Left forelimb (tissue), 1 donor: ENCODE measurements at places on chromosomes 3 and 15.

DNA sequence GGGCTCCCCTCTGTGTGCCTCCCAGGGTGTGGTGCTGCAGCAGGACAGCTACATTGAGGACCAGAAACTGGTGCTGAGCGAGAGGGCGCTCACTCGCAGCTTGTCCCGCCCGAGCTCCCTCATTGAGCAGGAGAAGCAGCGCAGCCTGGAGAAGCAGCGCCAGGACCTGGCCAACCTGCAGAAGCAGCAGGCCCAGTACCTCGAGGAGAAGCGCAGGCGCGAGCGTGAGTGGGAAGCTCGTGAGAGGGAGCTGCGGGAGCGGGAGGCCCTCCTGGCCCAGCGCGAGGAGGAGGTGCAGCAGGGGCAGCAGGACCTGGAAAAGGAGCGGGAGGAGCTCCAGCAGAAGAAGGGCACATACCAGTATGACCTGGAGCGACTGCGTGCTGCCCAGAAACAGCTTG is 53.7 kb downstream of the KLHL25 start:
- no peak for DNase-seq

GRCh38 chr3:72042397-72043203 is 257.7 kb upstream of the PROK2 start:
- no peak for DNase-seq

- DNase-seq, result no peak
Measured at GRCh38 chr15:94041746-94042145, 189.6 kb upstream of the MCTP2 start.

- no peak for DNase-seq
Measured at GRCh38 chr3:31106204-31106603, 211.7 kb upstream of the GADL1 start.

GRCh38 chr3:194092881-194093301 is 43.1 kb upstream of the HES1 start:
- DNase-seq, result no peak

DNA sequence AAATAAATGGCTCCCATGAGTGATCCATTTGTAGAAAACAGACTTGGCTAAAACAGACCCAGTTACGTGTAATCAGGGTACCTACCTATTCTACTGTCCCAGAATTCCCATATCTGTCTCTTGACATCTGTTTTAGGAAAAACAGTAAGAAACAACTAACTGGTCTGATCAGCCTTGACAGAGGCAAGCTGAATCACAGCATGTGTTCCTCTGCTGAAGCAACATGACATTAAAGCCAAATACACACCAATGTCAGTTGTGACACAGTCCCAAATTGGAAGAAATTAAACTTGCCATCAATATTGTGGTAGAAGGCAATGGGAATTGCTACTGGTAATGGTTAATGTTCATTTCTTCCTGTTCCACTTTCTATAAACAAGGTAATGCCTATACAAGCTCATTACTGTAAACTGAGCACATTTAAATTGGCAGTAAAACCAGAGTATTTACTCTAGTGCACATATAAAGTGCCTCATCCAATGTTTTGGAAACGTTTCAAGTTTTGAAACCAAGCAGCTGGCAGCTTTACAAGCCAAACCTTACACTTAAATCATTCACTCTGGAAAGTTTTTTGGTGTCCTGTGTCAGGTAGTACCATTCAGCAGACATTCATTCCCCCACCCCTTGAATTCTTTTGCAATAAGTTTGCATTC is 27.0 kb downstream of the ALDH1A2 start:
- no peak for DNase-seq

DNA sequence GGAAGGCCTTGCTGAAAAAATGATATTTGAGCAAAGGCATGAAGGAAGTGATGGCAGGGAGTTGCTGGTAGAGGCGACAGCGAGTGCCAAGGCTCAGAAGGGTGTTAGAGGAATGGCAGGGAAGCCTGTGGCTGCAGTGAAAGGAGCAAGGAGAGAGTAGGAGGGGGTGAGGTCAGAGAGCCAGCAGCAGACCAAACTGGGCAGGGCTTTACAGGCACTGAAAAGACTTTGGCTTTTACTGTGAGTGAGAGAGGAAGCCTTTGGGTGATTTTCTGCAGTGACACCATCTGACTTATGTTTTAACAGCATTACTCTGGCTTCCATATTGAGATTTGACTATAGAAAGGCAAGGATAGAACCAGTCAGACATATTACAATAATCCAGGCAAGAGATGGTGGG is 11.4 kb downstream of the TICRR start:
- DNase-seq, result no peak

DNA sequence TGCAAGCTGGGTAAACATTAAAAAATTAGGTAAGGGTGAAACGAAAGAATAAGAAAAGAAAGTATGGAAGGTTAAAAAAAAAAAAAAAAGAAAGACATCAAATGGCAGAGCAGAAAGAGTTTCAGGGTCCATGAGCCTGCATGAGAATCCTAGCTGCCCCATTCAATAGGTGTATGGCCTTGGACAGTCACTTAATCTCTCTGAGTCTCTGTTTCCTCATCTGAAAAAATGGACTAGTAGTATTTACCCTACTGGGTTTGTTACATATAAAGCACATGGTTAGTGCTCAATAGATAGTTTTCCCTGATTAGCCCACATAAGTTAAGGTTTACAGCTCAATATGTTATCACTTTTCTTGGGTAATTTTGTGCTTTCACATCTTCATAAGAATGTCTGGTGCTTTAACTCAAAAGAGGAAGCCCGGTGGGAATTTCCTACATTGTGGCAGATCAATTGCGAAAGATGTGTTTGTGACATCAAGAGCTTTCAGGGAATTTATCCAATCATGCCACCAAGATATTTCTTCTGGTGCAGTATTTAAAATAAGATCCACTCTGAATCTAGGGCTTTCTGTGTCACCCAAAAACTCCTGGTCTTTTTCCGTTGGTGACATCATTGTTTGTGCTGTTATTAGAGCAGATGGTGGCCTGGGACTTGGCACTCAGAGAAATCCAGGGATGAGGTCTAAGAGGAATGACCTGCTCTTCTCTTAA is 57.2 kb upstream of the UBE2E1 start:
- DNase-seq, result no peak

- DNase-seq, result no peak
Measured at GRCh38 chr15:88617790-88618189, 3.4 kb upstream of the AEN start.

GRCh38 chr3:14461748-14462324 is 59.4 kb downstream of the SLC6A6 start:
- no peak for DNase-seq

DNA sequence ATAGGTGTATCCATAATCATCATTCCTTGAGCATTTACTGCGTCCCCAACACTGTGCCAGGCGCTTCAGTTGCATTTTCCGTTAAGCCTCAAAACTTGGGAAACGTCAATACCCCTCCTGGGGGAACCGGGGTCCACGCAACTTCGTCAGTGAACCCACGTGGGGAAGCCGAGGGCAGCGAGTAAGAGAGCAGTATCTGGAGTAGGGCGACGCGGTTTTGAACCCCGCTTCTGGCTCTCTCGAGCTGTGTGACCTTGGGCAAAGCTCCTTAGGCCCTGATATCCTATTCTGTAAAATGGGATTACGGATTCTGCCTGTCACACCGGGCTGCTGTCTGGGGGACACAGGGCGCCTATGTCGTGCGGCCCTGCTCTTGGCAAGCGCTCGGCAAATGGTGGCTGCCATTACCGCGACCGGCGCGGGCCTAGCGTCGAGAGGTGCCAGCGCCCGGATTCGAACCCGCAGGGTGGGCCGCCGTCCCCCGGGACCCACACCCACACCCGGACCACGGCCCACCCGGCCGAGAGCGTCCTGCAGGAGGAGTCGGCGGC is 590 bp downstream of the POLG start:
- DNase-seq, result no peak
